ENCODE measurements at places on chromosomes 16 and 17. TPM values are rescaled to one million over a fixed set of nuclear protein-coding genes. Genes with fewer than 3 reads are reported as not detected.
A peak's percentile ranks its signal among the peaks of the same experiment; 100 is the strongest.

Gene PNMT
- not detected for total RNA-seq

DNA sequence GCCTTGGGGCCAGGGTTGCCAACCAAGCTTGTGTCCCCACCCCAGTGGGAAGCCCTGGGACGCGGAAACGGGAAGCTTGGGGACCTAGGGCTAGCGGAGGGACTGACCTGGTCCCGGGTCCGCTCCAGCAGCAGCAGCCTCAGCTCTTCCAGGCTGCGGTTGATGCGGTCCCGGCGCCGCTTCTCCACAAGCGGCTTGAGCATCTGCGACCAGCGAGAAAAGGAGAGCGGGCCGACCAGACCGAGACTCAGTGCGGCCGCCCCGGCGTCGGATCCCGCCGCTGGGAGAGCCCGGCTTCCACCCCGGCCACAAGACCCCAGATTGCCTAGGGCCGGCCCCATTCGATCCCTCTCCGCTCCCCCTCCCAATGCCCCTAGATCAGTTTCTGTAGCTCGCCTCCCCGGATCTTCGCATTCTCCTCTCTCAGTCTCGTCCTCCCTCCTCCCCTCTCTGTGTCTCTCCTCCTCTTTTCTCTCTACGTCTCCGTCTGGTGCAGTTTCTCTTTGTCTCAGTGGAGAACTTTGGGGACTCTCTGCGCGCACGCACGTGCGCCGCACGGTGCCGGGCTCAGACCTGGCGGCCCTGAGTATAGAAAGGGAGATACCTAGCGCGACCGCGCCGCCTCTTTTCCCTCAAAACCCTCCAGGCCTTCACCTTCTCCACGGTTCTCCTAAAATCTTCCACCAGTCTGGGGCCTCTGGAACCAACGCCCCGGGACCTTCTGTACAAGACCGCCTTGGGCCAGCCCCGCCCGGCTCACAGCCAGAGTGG, 797 bp downstream of the HES7 start:
- DNase-seq = peak; percentile 16

- no peak for DNase-seq
These were observed 69.8 kb downstream of the MRTFB start for GRCh38 chr16:14140923-14141322.

DNA sequence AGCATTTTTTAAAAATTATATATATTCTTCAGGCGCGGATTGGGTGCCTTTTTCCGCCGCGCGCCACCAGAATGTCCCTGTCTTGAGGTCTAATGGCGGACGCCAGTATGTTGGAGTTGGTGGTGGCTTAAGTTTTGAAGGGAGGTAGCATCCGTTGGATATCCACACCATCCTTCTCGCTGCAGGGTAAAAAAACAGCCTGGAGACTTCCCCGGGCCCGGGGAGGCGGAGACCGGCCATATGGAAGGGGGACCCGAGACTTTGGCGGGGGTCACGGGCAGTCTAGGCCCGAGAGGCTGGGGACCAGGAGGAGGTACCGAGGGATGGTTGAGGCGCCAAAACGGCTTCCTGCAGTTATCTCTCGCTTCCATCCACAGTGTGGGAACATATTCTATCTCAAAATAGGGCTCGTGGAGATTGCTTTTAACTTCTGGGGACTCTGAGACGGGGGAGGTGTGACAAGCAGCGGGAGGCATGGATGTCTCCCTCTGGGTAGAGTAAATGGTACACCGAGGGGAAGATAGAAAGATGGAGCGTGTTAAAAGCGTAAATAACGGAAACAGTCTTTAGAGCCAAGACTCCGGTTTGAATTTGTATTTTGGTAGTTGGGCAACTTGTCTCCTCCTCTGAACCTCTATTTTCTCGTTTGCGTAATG, at the start of gene SF3B3:
SF3B3 (plus strand) TSS at position 74 of the 656 bp plus-strand sequence. CDS start 2,841 bp downstream, outside the sequence.
- DNase-seq = peak; percentile 71

DNA sequence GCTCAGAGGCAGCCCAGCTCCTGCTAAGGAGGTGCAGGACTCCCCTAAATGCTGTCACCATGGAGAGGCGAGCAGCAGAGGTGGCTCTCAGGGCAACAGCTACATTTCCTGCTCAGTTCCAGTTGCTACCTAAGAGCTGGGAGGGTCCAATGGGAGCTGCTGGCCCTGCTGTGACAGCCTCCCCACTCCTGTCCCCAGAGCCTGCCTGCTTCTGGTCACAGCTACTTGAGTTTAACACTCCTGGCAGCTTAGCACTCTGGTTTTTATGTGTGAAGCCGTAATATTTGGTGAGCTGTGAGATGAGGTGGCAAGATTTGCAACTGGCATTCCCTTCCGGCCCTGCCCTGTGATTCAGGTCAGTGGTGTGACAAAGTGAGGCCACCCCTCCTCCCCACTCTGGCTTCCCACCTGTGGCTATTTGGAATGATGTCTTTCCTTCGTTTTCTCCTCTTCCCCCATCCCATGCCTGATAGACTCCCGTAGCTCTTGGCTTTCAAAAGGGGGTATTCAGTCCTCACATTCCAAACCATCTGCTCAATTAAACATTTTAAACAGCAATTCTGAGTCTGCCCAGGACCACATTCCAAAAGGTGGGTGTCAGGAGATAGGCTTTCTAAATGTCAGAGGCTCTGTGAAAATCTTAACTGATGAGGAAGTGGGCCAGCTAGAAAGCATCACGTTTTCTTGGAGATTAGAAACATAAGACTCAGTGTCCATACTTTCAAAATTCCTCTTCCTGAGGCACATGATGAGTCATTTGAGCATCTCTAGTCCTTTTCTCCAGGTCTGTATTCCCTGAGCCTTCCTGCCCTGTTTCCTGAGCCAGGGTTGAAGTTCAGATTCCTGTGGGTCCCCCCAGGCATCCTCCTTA, 42.6 kb upstream of the SKAP1 start:
- DNase-seq = peak; percentile 99

DNA sequence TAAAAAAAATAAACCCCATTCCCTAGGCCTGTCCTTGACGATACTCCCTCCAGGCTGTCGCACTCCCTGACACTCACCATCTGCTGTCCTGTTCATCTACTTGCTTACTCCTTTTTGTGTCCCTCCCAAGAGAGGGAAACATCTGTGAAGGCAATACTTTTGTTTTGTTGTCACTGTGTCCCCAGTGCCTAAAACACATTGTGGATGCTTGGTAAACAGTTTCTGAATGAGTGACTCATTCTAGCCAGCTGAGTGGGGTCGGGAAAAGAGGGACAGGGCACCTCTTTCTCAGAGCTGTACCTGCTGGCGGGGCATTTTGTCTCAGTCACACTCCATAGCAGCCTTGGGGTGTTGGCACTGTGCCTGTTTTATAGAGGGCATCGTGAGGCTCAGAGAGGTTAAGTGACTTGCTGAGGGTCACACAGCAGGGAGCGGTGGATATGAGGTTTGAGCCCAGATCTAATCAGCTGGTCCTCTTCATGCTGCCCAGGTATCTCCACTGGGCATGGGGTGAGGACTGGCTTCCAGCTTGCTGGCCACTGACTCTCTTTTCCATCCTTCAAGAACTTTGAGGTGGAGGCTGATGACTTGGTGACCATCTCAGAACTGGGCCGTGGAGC, 15.6 kb downstream of the MAP2K3 start:
- no peak for DNase-seq

All from A172 (cell line).